Calu3 (cell line): ENCODE measurements at places on chromosomes 7 and 10. TPM values are rescaled to one million over a fixed set of nuclear protein-coding genes. Genes with fewer than 3 reads are reported as not detected.
A peak's percentile ranks its signal among the peaks of the same experiment; 100 is the strongest.

TECTB gene
- total RNA-seq: not detected in 2 replicates

LLCFC1 gene
- not detected in 2 replicates for total RNA-seq

CYP2C18 gene
- total RNA-seq: 13.0 and 18.1 TPM in 2 replicates

GRM3 gene
- total RNA-seq: not detected in 2 replicates

ACTL6B gene
- total RNA-seq: not detected in 2 replicates

FEZF1 gene
- total RNA-seq: 0.22 TPM in 1 of 2 replicates, not detected in the other

RNF133 gene
- total RNA-seq: 0.69 and 0.97 TPM in 2 replicates

PIK3AP1 gene
- total RNA-seq: 114 and 117 TPM in 2 replicates

DNA sequence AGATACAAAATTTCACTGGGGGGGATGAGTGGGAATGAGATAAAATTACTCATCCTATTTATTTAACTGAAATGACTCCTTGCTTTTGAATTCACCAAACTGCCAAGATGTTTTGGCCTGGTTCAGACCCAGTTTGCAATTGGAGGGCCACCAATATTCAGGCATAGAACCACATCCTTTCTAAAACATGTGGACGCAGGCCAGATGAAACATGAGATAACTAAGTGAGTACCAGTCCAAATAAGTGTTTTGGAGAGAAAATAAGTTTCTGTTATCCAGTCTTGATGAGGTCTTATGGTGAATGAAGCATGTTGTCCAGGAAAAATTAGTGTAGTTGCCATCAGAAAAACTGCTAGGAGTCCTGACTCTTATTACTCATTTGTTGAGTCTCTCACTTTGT lies 36.3 kb upstream of the PDK4 start:
- H3K4me3 ChIP-seq: no peak overlapping the region
- no peak overlapping the region for H3K27ac ChIP-seq
- no peak for DNase-seq
- no peaks in the 10 kb centered on the region for H3K4me1 ChIP-seq
- no peaks in the 10 kb centered on the region for H3K27me3 ChIP-seq

- DNase-seq: no peak
- H3K27ac ChIP-seq: no peak overlapping the region
- no peaks in the 10 kb centered on the region for H3K4me1 ChIP-seq
- H3K36me3 ChIP-seq: no peaks in the 10 kb centered on the region
Measured at GRCh38 chr7:139488810-139489209, 5.3 kb upstream of the KLRG2 start.

GRCh38 chr7:82616059-82616728 lies 172.6 kb upstream of the CACNA2D1 start:
- no peak overlapping the region for H3K27ac ChIP-seq
- no peak for DNase-seq
- no peak overlapping the region for H3K4me3 ChIP-seq
- no peaks in the 10 kb centered on the region for H3K4me1 ChIP-seq
- H3K27me3 ChIP-seq: no peaks in the 10 kb centered on the region
- no peaks in the 10 kb centered on the region for H3K36me3 ChIP-seq

DNA sequence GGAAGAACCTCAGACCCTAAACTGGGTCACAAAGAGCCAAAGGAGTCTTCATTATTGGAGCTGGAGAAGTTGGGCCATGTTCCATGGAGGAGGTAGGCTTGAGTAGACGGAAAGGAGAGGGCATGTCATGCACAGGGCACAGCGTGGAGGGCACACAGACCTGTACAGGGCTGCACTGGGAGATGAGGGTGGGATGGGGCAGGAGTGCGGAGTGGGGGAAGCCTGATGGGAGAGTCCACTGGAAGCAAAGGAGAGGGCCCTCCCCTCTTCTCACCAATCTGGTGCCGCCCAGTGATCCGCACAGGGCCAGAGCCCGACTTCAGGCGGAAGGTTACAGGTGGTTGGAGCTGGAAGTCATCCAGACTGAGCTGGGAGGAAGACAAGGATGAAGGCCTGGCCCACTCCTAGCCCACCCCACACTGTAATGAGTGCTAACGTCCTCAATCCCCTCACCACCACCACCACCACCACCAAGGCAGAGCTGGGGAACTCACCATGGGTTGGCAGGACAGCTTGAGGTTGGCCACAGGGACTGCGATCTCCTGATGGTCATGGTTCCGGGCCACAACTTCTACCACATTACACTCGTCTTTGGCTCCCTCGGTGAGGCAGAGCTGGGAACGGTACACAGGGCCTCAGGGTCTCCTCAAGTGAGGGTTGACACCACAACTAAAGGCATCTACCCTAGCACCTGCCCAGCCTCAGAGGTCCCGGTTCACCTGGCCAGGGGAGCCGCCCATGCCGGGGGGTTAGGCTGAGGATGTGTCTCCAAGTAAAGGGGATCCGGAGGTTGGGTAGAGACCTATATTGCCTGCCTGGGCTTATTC lies 1.0 kb downstream of the NPM3 start:
- H3K4me1 ChIP-seq: peaks cover 44% of the 10 kb centered on the region
- peak overlapping the region; percentile 97 for H3K27ac ChIP-seq
- H3K4me3 ChIP-seq: peak overlapping the region; percentile 97

DNA sequence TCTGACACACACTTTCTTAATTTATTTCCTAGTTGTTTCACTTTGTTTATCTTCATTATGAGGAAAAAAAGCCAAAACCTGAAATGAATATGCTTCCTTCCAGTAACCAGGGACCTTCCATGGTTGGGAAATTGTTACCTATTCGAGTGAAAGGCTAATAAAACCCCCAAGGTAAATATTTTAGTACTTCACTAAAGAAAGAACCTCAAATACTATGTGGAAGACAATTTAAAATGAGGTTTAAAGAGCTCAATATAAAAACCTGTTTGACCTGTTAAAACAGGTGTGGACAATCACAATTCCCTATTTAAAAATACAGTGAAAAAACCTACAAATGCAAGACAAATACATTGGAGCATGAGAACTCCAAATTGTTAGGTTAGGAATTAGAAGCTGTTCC lies 192.6 kb downstream of the CFTR start:
- peaks cover 61% of the 10 kb centered on the region for H3K36me3 ChIP-seq
- H3K27me3 ChIP-seq: no peaks in the 10 kb centered on the region
- peak overlapping the region; percentile 30 for H3K27ac ChIP-seq
- H3K4me1 ChIP-seq: peaks cover 41% of the 10 kb centered on the region
- DNase-seq: no peak

GRCh38 chr10:31932838-31933237 lies 4.2 kb upstream of the ARHGAP12 start:
- no peaks in the 10 kb centered on the region for H3K27me3 ChIP-seq
- H3K27ac ChIP-seq: no peak overlapping the region
- H3K36me3 ChIP-seq: peaks cover 26% of the 10 kb centered on the region
- peaks cover 30% of the 10 kb centered on the region for H3K4me1 ChIP-seq

DNA sequence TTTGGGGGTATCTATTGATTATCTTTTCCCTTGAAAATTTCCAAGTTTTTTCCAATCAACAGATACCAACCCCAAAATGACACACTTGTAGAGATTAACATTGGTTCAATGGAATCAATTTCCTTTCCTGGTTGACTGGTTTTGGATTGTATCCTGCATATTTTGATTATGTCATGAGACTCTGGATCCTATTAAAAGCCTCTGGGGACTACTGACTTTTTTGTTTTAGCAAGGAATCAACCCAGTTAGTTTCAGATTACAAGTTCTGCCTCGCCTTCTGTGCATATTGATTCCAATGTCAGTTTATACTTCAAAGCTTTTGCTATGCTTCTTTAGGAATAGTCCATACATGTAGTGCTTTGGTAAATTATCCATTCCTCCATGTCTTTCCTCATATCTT lies 29.2 kb downstream of the COPG2 start:
- H3K36me3 ChIP-seq: no peaks in the 10 kb centered on the region
- DNase-seq: no peak

DNA sequence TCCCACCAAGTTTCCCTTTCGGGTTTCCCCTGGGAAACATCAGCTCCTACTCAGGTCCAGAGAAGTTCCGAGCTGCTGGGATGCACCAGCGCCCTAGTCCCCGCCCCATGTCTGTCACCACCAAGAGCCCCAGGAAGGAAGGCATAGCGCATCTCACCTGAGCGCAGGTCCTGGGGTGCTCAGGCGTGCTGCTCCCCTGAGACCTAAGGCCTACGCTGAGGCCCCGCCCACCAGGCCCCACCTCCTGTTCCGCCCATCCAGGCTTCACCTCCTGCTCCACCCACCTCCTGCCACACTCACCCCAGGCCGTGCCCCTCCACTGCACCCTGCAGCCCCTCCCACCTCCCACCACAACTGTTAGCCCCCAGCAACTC lies 1.2 kb upstream of the TFR2 start:
- H3K4me3 ChIP-seq: no peak overlapping the region
- DNase-seq: no peak
- no peak overlapping the region for H3K27ac ChIP-seq
- H3K36me3 ChIP-seq: no peaks in the 10 kb centered on the region

- H3K36me3 ChIP-seq: peaks cover 31% of the 10 kb centered on the region
- no peak for DNase-seq
- peaks cover 10% of the 10 kb centered on the region for H3K4me1 ChIP-seq
- H3K27ac ChIP-seq: no peak overlapping the region
Measured at GRCh38 chr10:21520949-21521348, 4.5 kb downstream of the SKIDA1 start.

DNA sequence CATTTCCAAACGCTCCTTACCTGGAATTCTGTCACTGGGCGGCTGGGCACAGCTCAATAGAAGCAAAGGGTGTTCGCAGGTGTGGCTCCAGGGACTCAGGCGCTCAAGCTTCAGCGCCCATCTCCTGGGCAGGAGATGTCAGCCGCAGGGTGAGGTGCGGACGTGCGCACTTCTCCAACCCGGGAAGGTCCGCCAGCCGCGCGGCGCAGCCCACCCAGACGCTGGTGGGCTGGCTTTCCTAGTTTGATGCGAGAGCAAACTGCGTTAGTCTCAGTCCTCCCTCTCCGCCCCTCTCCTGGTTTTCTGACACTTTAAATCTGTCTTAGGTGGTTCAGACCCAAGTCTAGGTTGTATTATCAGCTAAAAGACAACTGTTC lies 267 bp downstream of the CALCR start:
- no peak for DNase-seq
- H3K36me3 ChIP-seq: peaks cover 6% of the 10 kb centered on the region
- peaks cover 55% of the 10 kb centered on the region for H3K27me3 ChIP-seq
- H3K27ac ChIP-seq: no peak overlapping the region

- DNase-seq: no peak
- no peak overlapping the region for H3K4me3 ChIP-seq
- no peaks in the 10 kb centered on the region for H3K36me3 ChIP-seq
- peaks cover 8% of the 10 kb centered on the region for H3K4me1 ChIP-seq
Measured at GRCh38 chr7:28688651-28689050, 269.5 kb downstream of the TRIL start.

DNA sequence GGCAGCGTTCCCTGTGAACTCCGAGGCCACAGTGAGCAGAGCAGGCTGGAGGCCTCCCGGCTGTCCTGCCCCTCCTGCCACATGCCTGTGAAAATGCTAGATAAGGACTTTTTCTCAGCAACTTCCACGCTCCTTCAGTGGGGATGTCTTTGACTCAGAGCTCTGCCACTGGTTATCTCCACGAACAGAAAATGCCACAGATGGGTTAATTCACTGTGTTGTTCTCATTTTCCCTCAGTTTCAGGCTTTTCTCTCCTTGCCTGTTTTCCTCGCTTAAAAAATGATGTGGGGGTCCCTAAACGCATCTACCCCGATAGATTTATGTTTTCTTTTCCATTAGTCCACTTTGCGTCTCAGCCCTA lies 51.3 kb downstream of the IKZF1 start:
- no peak overlapping the region for H3K4me3 ChIP-seq
- H3K27me3 ChIP-seq: peaks cover 100% of the 10 kb centered on the region
- no peaks in the 10 kb centered on the region for H3K36me3 ChIP-seq
- H3K4me1 ChIP-seq: no peaks in the 10 kb centered on the region

- DNase-seq: peak; percentile 40
- H3K4me3 ChIP-seq: no peak overlapping the region
- H3K4me1 ChIP-seq: peaks cover 19% of the 10 kb centered on the region
Measured at GRCh38 chr10:24706479-24707118, 17.1 kb downstream of the ARHGAP21 start.

DNA sequence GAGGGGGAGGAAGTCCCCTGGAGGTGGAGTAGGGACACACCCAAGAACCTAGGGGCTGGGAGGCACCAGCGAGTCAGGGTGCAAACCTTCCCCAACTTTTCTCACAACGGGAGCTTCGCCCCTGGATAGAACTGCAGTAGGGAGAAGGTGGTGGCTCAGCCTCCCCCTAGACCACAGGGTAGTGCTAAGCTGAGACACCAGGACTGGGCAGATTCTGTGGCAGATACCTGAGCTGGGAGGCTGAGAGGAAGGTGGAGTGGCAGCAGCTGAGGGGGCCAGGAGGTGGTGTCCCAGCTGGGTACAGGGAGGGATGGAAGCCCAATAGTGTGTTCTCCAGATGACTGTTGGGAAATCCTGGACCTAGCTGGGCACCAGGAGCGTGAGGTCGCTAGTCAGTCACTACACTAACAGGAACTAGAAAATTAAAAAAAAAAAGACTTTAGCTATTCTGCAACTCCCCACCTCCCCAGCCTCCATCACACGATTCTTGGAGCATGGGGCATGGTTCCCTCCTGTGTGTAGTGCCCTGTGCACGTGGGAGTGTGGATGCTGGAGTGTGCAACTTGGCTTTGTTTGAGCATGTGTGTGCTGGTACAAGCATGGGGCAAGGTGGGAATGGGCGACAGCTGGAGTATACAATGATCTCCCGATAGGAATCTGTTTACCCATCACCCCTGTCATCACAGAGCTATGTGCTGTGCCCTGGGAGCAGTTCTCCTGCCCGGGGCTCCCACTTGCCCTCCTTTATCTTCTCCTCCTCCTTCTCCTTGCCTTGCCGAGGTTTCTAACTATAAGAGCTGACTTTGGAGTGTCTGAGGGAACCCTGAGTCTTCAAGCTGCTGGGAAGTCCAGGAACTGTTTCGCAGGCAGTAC lies 8.8 kb upstream of the TRPV6 start:
- H3K4me1 ChIP-seq: peaks cover 15% of the 10 kb centered on the region
- H3K36me3 ChIP-seq: no peaks in the 10 kb centered on the region
- H3K27ac ChIP-seq: no peak overlapping the region
- H3K4me3 ChIP-seq: no peak overlapping the region
- H3K27me3 ChIP-seq: peaks cover 60% of the 10 kb centered on the region

- H3K4me1 ChIP-seq: no peaks in the 10 kb centered on the region
- H3K27ac ChIP-seq: no peak overlapping the region
Measured at GRCh38 chr7:133164498-133164897, 82.6 kb upstream of the CHCHD3 start.

DNA sequence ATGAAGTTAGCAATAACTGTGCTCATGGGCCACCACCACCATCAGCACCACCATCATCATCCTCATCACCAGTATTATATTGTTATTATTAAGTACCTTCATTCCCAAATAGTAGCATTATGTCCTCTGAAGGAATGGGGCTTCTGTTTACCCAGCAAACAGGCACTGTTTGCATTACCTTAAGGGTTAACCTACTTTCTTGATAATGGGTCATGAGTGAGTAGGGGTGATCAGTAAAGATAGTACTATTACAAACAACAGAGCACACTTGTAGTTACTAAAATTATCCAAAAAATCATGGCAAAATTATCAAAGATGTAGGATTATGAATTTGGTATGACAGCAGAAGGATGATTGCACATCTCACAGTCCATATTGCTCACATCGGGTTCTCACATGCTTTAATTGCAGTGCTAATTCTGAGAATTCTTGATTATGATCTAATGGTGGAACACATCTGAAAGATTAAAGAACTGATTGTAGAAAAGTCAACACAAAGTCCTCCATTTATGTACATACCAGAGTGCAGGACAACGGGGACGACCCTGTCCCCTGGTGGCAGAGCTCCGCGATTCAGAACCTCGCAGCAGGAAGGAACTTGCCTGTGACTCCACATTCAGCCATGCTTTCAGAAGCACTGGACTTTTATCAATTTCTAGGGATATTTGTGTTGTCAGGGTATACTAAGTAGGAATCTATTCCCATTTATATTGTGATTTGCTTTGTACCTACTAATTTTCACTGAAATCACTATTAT lies 31.0 kb downstream of the PDE1C start:
- H3K27me3 ChIP-seq: no peaks in the 10 kb centered on the region
- peak; percentile 77 for DNase-seq
- no peak overlapping the region for H3K27ac ChIP-seq
- peaks cover 10% of the 10 kb centered on the region for H3K36me3 ChIP-seq
- H3K4me3 ChIP-seq: no peak overlapping the region
